ENCODE measurements at places on chromosomes 1 and 21.

GRCh38 chr1:221276896-221277409, 397.7 kb downstream of the HLX start:
- DNase-seq, result no peak

DNA sequence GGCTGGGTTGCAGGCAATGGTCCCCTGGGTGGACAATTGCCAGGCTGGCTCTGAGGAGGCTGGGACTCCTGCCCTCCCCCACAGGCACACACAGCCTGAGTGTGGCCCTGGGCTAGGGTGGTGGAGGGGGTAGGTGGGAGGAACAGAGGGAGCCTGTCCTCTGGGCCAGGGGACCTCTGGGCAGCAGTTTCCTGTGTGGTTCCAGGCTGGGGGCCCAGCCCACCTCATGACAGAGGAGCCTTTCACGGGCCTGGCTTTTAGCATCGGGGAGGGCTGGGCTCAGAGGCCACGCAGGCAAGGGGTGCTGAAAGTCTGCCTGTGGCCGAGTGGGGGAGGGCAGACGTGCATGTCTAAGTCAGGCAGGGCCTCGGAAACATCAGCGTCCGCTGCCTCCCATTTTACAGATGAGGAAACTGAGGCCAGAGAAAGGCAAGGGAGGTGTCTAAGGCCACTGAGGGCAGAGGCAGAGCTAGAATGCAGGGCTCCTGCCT, 7.0 kb downstream of the EXTL1 start:
- peak; percentile 70 for DNase-seq

GRCh38 chr1:64357422-64357821, 112.5 kb upstream of the CACHD1 start:
- no peak for DNase-seq

DNA sequence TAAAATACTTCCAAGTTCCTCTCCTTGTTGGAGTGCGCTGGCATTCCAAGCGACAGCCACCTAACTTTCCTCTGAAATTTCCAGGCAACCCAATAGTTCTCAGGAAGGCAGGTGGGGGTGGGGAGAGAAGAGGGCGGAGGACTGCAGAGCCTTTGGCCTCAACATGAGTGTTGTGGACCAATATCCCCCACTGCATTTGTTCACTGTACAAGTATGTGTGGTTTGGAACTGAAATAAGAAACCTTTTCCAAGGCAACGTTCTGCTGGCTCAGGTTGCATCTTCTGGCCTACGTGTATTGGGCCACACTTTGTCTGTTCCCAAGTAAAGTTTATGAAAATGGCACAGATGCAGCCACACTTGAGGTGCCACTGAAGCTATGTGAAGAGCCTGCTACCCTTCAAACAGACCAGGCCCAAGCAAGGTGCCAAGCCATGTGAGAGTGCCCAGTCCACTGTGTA, 153.4 kb downstream of the DHRS3 start:
- DNase-seq, result no peak

GRCh38 chr1:19619697-19620384, 24.3 kb upstream of the NBL1 start:
- DNase-seq, result no peak

DNA sequence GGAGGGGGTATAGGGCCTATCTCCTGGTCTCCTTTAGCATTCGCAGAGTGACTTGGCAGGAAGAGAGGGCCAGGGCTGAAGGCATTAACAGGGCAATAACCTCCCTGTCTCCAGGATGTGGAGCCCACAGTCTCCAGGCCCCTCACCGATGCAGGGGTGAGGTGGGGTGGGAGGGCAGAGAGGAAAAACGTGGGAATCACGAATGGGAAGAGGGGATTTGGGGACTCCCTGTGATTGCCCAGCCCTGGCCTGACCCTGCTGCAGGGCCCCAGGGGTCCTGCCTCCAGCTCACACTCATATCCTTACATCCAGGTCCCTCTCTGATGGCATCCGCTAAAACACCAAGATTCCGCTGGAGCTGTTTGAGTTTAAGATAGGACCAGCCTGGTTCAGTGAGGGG, 14.6 kb downstream of the TFAP2E start:
- no peak for DNase-seq

DNA sequence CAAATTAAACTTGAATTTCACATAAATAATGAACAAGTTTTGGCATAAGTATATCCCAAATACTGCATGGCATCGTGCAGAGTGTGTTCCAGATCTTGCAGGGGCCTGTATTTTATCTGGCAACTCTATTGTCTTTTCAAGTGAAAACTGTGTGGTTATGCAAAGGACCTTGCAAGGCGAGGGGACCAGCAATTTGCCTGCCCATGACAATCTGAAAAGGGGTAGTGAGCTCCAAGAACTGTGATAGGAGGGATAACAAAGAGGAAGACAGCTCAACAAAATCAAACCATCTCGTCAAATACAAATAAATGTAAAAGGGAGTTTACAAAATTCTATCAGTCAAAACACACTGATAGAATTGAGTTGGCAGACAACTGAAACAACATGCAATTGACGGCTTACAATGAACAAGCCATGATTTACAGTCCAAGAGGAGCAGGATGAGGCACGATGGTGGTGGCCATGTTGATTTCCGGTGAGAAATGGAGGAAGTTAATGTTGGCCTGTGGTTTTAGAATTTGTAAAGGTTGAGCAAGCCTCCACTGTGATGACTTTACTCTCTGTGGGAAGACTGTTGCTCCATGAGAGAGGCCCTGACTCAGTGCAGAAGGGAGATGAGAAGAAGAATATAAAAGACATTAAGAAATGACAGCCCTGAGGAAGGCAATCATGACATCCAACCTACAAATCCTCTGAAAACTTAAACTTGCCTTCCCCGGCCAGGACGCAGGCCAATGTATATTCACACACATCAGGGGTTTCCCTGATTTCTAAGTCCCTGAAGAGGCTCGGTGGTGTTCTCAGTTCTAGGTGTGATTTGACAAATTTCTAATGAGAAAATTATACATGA, 132.2 kb downstream of the ADSS2 start:
- DNase-seq, result peak; percentile 96

- DNase-seq, result peak; percentile 18
Measured at GRCh38 chr1:75625795-75626194, 14.9 kb upstream of the SLC44A5 start.

GRCh38 chr1:86704972-86705664, 742 bp downstream of the SH3GLB1 start:
- peak; percentile 81 for DNase-seq

GRCh38 chr1:108704496-108704895, 8.2 kb upstream of the FNDC7 start:
- DNase-seq, result no peak

DNA sequence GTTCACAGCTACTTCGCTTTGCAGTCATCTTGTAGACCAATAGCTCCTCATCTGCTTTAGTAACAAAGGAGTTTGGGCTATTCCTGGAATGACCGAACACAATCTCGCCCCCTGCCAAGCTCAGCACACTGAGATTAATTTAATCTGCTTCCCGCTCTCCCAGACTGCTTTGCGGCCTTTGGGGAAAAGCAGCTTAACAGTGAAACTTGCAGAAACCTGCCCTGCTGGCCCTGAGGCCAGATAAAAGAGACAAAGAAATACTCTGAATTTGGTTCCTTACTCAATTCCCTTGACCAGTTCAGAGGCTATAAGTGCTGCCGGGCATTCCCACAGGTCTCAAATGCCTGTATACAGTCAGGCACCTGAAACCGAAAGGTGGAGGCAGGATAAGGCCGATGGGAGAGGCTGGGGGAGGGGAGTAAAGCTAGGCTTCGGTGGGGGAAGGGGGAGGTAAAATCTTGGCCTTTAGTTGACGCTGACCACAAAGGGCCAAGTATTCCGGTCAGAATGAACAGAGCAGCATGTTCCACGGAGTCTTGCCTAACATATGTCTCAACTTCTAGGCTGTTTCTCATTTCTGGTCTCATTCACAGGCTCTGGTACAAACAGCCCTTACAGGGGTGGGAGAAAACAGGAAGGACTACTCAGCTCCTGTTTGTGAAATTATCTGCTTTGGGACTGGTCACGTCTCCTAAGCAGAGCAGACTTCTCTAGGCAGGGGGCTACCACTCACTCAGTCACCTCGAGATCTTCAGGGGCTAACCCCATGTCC, 17.7 kb upstream of the A3GALT2 start:
- DNase-seq, result peak; percentile 91

DNA sequence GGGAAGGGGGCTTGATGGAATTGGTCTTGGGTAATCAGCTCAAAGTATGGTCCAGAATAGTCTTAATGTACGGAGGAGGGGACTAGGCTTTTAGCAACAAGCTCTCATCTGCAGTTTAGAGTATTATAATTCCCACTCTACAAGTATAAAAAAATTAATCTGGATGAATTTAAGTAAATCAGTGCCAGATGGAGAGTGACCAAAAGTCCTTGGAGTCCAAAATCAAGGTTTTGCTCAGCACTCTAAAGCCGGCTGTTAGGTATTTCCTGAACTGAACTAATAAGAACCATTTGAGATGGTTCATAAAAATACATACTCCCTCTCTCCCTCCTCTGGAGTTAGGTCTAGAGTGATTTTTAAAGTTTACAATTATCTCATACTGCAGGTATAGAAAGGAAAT, 23.7 kb downstream of the GLUL start:
- no peak for DNase-seq

GRCh38 chr1:116325922-116326321, 47.1 kb upstream of the ATP1A1 start:
- DNase-seq, result no peak

- DNase-seq, result no peak
Measured at GRCh38 chr1:91608876-91609275, 108.2 kb downstream of the CDC7 start.

Measured in NB4 (cell line).